Activated T-cell treated with anti-CD3 and anti-CD28 coated beads for 4 hours (primary cell): ENCODE measurements at places on chromosomes 13 and 19.

GRCh38 chr13:29952245-29952644 is 101.8 kb upstream of the UBL3 start:
- DNase-seq, result no peak

GRCh38 chr13:29503041-29503837 is 92.2 kb downstream of the SLC7A1 start:
- no peak for DNase-seq

GRCh38 chr13:94249512-94249911 is 230.0 kb downstream of the DCT start:
- no peak for DNase-seq

DNA sequence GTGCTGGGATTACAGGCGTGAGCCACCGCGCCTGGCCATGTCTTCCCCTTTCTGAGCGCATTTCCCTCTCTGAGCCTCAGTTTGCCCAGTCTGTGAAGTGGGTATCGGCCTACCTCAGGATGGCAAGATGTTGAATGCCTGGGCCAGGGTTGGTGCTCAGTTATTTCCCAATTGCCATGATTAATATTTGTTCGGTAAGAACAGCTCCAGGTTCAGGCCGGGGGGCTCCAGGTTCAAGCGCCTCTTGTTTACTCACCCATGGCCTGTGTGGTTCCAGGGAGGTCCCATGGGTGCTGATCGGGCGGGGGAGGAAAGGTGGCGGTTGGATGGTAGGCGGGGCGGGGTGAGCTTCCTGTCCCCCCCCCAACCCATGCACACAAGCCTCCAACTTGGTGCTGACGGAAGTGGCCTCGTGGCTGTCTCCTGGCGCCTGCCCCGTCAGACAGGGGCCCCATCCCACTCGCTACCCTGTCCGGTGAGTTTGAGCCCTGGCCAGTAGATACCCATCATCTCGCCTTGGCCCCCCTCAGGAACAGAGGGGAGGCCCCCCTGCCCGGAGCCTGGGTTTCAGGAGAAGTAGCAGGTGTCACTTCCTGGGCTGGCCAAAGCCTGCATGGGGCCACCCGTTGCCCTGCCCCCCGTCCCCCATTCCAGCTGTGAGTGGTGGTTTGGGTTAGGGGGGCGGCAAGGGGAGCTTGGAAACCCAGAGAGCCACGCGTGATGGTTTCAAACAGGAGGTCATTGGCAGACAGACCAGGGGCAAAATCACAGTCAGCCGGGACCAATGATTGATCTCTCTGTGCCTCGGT is at the start of gene FCHO1:
Gene FCHO1 (plus strand): TSS at position 375 of the 809 bp plus-strand sequence. CDS start 3,688 bp downstream, outside the sequence.
- peak; percentile 84 for DNase-seq

DNA sequence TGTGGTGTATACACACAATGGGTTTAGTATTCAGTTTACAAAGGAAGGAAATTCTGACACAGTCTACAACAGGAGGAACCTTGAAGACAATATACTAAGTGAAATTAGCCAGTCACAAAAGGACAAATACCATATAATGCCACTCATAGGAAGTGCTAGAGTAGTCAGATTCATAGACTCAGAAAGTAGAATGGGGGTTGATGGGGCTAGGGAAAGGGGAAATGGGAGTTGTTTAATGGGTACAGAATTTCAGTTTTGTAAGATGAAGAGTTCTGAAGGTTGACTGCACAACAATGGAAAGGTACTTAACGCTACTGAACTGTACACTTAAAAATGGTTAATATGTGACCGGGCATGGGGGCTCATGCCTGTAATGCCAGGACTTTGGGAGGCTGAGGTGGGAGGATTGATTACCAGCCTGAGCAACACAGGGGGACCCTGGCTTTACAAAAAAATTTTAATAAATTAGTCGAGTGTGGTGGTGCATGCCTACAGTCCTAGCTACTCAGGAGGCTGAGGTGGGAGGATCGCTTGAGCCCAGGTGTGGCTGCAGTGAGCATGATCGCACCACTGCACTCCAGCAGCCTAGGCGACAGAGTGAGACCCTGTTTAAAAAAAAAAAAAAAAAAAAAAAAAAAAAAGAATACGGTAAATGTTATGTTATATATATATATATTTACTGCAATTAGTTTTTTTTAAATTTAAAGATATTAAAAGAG is 45.0 kb downstream of the SLC15A1 start:
- DNase-seq, result no peak

GRCh38 chr13:113860051-113860664 is 3.7 kb downstream of the GAS6 start:
- DNase-seq, result no peak
